ENCODE measurements at places on chromosomes 3 and 15. TPM values are rescaled to one million over a fixed set of nuclear protein-coding genes. Genes with fewer than 3 reads are reported as not detected.

The CCDC14 gene
- 8.9 TPM for total RNA-seq

The COL6A6 gene
- not detected for total RNA-seq

The CD200 gene
- not detected for total RNA-seq

The PPP2R3A gene
- 0.88 TPM for total RNA-seq

The RBP2 gene
- not detected for total RNA-seq

The PLS1 gene
- 5.2 TPM for total RNA-seq

The HDC gene
- not detected for total RNA-seq

The LRRC3B gene
- not detected for total RNA-seq

The PTH1R gene
- total RNA-seq = 23.6 TPM

The CCDC54 gene
- not detected for total RNA-seq

The CHSY1 gene
- 11.0 TPM for total RNA-seq

The TAGLN3 gene
- total RNA-seq = not detected

The CPNE9 gene
- total RNA-seq = 0.80 TPM

The ZNF385D gene
- total RNA-seq = under 0.01 TPM

The LTK gene
- total RNA-seq = not detected

Data from G401 (cell line).